ENCODE measurements at places on chromosomes 11 and 22.

- DNase-seq, result no peak
Measured at GRCh38 chr22:29983296-29983917, 96.9 kb upstream of the HORMAD2 start.

GRCh38 chr11:30956751-30957150 lies 370.6 kb upstream of the MPPED2 start:
- no peak for DNase-seq

- DNase-seq, result no peak
Measured at GRCh38 chr11:115518983-115519628, 14.9 kb upstream of the CADM1 start.

DNA sequence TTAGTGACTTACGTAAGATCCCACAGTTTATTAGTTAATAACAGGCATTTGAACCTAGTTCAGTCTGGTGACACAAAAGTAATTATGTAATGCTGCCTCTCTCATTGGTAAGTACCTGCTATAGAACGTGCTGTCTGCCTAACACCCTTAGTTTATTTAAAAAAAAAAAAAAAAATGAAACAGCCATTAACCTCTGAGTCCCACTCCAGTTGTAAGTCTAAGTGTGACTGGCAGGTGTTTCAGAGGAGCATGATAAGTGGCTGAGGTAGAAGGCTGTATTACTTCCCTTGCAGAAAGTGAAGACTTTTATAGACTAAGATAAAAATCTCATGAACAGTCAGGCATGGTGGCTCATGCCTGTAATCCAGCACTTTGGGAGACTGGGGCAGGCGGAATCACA lies 140.5 kb downstream of the TRIM44 start:
- DNase-seq, result no peak

DNA sequence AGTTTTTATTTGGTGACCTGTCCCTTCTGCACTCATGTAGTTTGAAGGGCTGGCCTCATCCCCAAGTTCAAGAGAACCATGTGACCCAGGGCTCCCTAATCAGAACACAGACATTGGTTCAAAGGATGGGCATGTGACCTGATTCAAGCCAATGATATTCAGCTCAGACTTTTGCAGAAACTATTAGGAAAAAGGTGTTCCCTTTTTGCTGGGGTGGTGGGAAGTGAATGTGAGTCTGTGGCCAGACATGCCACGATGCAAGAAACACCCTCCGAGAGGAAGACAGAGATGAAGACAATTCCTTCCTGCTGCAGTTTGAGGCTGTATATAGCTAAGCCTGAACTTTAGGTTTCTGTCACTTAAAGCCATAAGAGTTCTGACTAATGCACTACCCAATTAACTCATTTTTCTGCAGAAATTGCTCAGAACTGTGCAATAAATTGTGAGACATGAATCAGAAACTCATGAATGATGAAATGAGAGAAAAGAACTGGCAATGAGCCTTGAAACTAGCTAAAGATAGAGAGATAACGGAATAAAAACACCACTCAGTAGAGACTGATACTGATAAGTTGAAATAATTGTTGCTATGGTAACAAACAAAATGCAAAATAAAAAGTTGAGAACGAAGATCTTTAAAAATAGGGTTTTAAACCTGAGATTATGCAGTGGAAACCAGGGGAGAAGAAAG lies 9.2 kb upstream of the MAPK1 start:
- DNase-seq, result no peak

DNA sequence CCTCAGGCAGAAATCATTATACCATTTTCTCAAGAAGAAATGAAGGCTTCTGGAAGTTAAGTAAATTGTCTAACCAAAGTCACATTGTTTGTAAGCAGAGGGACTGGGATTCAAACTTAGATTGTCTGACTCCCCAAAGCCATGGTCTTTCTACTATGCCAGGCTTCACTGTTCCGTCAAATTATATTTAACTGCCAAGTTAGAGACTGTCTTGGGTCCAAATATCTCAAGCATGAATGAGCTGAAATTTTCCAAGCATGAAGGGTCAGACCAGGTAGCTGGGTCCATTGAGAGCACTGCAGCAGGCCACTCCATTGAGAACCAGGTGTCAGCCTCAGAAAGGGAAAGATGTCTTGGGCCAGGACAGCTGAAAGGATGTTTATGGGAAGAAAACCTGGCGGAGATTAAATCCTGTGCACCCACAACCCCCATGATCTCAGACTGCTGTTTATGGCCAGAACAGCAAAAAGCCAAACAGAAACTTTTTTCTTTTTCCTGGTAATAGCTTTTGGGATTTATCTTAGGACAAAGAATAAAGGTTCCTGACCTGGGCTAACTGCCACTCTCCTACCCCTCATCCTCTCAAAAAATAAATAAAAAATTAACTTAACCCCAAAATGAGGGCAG lies 612.3 kb downstream of the INSC start:
- no peak for DNase-seq

- no peak for DNase-seq
Measured at GRCh38 chr11:35177370-35177769, 38.4 kb downstream of the CD44 start.

DNA sequence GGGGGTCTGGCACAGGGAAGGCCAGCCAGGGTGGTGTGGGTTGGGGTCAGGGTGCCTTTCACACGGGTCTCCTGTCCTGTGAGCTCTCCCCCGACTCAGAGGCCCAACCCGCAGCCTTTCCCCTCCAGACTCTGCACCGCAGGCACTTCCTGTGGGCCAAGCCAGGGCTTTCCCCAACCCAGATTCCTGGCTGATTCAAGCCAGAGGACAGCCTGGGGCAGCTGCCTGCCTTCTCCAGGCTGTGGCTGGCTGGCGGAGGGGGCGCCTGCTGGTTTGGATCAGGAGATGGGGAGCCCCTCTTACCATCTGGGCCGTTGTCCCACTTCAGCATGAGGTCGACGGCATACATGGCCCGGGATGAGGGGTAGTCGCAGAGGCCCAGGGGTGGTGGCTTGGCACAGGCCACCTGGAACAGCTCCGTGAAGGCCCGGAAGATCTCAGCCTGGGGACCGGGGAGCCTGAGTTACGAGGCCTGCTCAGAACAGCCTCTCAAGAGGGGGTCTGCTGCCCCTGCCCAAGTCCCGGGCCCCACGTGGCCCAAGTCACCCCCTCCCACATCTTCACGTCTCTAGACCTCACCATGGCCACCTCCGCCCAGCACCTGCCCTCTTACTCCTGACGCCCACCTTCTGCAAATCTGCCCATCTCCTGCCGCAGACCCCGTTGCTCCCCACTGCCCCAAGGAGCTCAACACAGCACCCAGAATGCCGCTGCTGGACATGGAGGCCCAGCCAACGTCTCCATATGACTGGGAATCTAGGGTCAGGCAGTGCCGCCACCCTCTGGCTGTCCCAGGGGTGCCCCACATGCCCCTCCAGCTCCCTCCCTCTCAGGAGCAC lies 17.3 kb downstream of the TSPO start:
- no peak for DNase-seq

All from stimulated activated CD4-positive, alpha-beta T cell treated with anti-CD3 and anti-CD28 coated beads, Interleukin-1b, Interleukin-23, amount 100 ng/mL, for 1 hour (primary cell).